ENCODE measurements at places on chromosomes 2 and 18. TPM values are rescaled to one million over a fixed set of nuclear protein-coding genes. Genes with fewer than 3 reads are reported as not detected.

DNA sequence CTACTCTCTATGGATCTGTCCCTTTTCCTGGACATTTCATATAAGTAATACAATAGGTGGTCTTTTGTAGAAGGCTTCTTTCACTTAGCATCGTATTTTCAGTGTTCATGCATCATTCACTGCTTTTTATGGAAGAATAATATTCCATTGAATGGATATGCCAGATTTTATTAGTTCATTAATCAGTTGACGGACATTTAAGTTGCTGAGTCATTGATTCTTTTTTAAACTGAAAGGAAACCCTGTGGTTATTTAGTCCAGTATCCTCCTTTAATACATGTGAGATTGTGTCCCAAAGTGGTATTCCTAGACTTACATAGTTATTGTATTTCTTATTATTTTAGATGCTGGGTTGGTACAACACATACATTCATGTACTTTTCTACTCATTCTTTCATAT is 162.1 kb upstream of the UNC80 start:
- H3K4me3 ChIP-seq = no peak overlapping the region
- DNase-seq = no peak
- H3K4me1 ChIP-seq = no peaks in the 10 kb centered on the region
- H3K27ac ChIP-seq = no peak overlapping the region

- H3K36me3 ChIP-seq = no peaks in the 10 kb centered on the region
- no peak overlapping the region for H3K4me3 ChIP-seq
- H3K4me1 ChIP-seq = no peaks in the 10 kb centered on the region
- H3K27ac ChIP-seq = no peak overlapping the region
- no peak for DNase-seq
Measured at GRCh38 chr18:78778651-78779050, 201.0 kb upstream of the SALL3 start.

- H3K36me3 ChIP-seq = peaks cover 19% of the 10 kb centered on the region
- no peaks in the 10 kb centered on the region for H3K4me1 ChIP-seq
- no peak overlapping the region for H3K27ac ChIP-seq
- DNase-seq = no peak
- H3K4me3 ChIP-seq = no peak overlapping the region
Measured at GRCh38 chr2:190235101-190235500, 84.5 kb downstream of the HIBCH start.

DNA sequence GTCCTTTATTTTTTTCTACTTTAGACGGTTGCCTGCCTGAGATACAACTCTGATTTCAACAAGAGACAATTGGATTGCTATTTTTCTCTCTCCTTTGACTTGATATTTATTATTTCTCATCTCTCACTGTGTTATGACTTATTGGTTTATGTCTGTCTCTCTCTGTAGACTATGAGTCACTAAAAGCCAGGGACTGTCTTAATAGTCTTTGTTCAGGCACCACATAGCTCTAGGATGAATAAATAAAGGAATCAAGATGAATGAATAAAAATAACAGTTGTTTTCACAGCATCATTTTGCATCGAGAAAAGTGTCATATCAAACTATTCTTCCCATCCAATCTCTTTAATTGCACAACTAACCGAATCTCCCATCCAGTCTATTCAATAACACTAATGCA is 31.4 kb upstream of the CD28 start:
- DNase-seq = no peak
- peaks cover 25% of the 10 kb centered on the region for H3K4me1 ChIP-seq
- no peaks in the 10 kb centered on the region for H3K27me3 ChIP-seq
- no peak overlapping the region for H3K4me3 ChIP-seq
- H3K36me3 ChIP-seq = peaks cover 9% of the 10 kb centered on the region
- H3K27ac ChIP-seq = peak overlapping the region; percentile 6

DNA sequence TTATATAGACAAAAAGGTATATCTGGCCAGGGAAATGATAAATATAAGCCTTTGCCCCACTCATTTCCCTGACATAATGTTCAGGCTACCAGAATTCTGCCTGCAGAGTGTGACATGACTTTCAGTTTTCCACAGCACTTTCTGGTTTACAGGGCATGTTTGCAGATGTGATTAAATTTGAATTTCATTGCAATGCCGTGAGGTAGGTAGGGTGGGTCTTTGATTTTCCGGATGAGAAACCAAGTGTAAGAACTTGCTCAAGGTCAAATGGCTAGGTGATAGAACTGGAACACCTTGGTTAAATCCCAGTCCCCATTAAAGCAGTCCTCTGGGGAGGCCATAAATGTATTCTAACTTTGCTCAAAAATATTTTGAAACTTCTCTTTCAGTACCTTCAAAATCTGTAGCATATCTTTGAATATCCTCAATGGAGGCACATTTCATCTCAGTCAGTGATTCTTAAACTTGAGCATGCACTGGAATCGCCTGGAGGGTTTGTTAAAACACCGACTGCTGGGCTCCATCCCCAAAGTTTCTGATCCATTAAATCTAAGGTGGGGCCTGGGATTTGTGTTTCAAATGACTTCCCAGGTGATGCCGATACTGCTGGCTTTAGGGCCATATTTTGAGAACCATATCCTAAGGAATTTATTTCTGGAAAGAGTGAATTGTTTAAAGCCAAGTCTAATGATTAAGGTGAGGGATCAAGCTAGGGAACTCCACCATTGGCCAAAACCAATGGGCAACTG is 35.0 kb downstream of the MRPL33 start:
- no peak overlapping the region for H3K27ac ChIP-seq
- no peaks in the 10 kb centered on the region for H3K36me3 ChIP-seq
- H3K27me3 ChIP-seq = no peaks in the 10 kb centered on the region

Gene MC2R
- total RNA-seq = not detected

Gene SLC38A11
- not detected for total RNA-seq

Gene IGFBP5
- total RNA-seq = not detected

Gene ADD2
- total RNA-seq = 8.2 TPM

All from activated CD4-positive, alpha-beta T cell treated with anti-CD3 and anti-CD28 coated beads, Interleukin-2, amount 10 ng/mL, durations not matched to agents 24 days and 14 days (primary cell).